ENCODE measurements at places on chromosomes 1 and 21.

DNA sequence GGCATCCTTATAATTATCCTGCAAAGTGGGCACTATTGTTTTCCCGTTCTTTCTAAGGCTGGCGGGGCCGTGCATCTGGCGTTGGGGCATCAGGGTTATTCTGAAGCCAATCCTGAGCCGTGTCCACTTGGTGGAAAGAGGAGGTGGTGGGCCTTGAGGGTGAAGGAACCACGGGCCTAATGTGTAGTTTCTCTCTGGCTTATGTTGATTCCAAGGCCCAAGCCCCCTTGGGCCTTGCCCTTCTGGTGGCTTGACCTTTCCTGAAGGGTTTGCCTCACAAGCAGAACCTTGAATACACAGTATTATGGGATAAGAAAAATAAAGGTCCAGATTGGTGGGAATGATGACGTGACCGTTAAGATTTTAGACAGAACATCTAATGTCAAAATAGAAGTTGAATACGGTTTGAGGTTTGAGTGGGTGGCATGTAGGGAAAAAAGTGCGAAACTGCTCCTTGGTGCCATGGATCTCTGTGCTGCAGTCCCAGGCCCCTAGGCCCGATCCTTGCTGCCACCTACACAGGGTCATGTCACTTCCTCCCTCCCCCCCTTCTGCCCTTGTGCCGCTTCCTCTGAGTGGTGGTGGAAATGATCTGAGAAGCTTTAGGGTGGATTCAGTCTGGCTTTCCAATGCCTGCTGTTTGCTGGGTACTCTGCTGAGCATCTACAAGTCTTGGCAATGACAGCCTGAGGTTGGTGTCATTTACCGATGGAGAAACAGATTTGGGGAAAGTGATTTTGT is 90.5 kb downstream of the PRDM2 start:
- no peak for DNase-seq

DNA sequence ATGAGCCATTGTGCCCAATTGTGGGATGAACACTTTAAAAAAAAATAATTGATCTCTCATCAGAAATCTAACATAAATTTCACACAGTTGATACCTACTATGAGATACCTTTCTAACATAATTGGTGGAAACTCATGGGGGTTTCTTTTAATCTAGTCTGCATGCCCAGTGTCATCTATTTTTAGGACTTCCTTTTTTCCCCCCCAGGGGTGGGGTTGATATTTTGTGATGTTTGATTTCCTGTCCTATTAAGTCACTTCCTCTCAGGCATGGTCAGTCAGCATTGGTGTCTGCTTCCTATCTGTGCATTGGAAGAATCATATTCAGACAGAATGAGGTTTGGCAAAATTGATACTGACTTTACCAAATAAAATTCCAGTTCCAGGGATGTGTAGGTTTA is 21.5 kb downstream of the NFYC start:
- DNase-seq: no peak

- no peak for DNase-seq
Measured at GRCh38 chr1:151294742-151295462, 12.8 kb downstream of the ZNF687 start.

DNA sequence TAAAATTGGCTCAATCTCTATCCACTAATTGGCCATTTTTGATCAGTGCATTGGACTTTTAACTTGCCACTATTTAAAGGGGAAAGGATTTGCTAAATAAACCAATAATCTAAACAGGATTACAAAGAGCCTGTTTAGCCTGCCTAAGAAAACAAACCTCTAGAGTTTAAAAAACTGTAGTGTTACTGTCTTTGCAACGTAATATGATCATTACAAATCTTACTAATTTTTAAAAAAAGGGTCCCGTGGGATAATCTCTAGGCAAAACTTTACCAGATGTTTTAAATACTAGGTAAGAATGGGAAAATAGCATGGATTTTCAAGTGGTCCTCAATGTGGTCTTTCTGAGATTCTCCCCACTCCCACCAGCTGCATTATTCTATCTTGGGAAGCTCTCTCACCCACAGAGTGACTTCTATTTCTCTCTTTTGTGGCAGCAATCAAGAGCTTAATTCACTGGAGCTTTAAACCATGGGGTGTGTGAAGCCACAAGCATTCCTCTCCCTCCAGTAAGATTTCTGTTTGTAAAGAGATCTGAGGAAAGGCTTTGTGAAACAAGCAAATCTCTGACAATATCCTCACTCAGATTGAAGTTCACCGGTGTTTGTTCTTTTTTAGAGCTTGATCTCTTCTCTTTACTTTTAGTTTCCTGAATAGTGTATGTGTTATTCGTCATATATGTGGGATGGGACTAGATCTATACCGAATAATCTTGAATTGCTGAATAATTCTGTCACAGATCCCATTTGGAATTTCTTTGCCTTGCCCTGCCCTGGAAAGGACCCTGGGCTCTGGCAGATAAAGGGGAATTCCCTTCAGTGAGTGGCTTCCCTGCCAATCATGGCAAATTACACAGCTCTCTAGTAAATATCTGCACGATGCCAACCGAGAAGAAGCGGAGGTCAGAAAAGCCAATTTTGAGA is 132.2 kb downstream of the TLR5 start:
- DNase-seq: no peak

GRCh38 chr1:245990315-245991022 is 516.6 kb downstream of the SMYD3 start:
- no peak for DNase-seq

- no peak for DNase-seq
Measured at GRCh38 chr1:76715474-76715873, 151.8 kb upstream of the ST6GALNAC5 start.

GRCh38 chr1:220680085-220680687 is 10.0 kb upstream of the C1orf115 start:
- peak; percentile 8 for DNase-seq

- DNase-seq: no peak
Measured at GRCh38 chr1:169383449-169383848, 15.5 kb downstream of the BLZF1 start.
